ENCODE measurements at places on chromosomes 5 and 9. TPM values are rescaled to one million over a fixed set of nuclear protein-coding genes. Genes with fewer than 3 reads are reported as not detected.

GRCh38 chr5:158209219-158209908, 350.4 kb upstream of the CLINT1 start:
- H3K27me3 ChIP-seq, result no peaks in the 10 kb centered on the region
- H3K27ac ChIP-seq, result no peak overlapping the region
- no peak for DNase-seq
- H3K36me3 ChIP-seq, result no peaks in the 10 kb centered on the region
- no peak overlapping the region for H3K4me3 ChIP-seq

DNA sequence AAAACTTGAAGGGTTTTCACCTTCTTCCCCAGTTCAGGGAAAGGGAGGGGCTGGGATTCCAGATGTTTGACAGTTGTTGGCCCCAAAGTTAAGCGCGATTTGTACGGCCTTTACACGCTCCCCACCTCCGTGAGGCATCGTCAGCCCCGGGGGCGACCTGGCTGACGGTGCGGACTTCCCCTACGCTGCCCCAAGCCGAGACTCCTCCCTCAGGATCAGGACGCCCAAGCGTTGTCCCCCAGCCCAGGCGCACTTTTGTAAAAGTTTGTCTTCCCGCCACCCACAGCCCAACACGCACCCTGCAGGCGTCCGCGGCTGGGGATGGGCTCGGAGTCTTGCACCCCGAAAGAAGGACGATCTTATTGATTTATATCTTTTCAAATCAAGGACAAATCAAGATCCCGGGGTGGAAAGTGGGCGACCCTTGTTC, 713 bp downstream of the MOB3B start:
- H3K27me3 ChIP-seq, result no peaks in the 10 kb centered on the region
- H3K4me1 ChIP-seq, result peaks cover 4% of the 10 kb centered on the region
- peak overlapping the region; percentile 95 for H3K4me3 ChIP-seq

- no peaks in the 10 kb centered on the region for H3K27me3 ChIP-seq
- H3K27ac ChIP-seq, result no peak overlapping the region
- peaks cover 14% of the 10 kb centered on the region for H3K36me3 ChIP-seq
- no peak for DNase-seq
- H3K4me3 ChIP-seq, result no peak overlapping the region
These were observed 117.1 kb downstream of the DAB2IP start for GRCh38 chr9:121768416-121769015.

DNA sequence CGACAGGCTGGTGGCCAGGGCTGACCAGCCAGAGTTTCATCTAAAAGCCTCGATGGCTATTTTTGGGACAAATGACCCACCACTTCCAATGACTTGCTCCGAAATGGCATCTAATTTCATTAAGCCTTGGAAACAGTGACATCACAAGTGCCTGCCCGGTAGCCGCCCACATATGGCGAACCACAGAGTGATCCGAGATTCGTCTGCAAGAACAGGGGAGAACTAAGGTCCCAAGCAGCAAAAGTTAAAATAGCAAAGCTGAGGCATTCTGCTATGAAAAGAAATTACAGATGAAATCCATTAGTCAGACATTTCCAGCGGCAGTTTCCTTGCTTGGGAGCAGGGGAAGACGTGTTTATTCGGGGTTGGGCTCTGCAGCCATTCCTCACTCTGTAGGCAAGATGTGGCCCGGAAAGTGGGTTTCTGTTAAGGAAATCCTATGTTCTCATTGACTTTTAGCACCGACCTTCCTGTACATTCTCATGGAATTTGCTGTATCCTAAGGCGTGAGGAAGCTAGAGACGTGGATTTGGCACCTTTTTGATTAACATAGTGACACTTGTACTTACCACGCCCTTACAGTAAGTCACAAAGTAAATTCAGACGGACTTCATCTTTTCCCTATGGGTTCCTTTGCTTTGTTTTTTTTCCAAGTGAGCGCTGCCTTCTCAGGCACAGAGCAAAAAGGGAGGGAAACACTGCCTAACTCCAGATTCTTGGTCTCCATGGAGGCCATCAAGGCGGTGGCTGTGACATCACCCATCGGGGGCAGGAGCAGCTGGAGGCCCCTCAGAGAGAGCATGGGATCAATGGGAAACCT, 45.1 kb downstream of the ERGIC1 start:
- no peak overlapping the region for H3K4me3 ChIP-seq
- no peak for DNase-seq
- H3K4me1 ChIP-seq, result no peaks in the 10 kb centered on the region

GRCh38 chr5:169701910-169702451, 64.9 kb downstream of the DOCK2 start:
- no peak overlapping the region for H3K27ac ChIP-seq
- no peaks in the 10 kb centered on the region for H3K4me1 ChIP-seq
- no peaks in the 10 kb centered on the region for H3K27me3 ChIP-seq
- no peak overlapping the region for H3K4me3 ChIP-seq
- no peaks in the 10 kb centered on the region for H3K36me3 ChIP-seq
- DNase-seq, result no peak

DNA sequence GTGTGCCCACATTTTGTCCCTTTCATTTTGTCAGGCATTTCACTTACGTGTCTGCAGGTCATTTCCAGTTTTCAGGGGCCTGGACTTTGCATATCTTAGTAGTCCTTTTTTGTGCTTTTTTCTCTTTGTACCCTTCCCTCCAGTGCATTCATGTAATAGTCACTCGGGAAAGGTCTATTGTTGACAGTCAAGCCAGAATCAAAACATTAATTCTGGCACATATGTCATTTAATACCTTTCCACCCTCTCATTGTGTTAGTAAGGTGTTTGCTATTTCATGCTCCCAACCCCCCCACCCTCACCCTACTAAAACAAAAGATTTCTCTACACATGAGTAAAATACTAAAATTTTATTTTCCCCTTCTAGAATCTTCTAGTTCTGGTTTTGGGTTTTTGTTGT, 42.7 kb downstream of the UGCG start:
- H3K27me3 ChIP-seq, result no peaks in the 10 kb centered on the region
- no peak overlapping the region for H3K27ac ChIP-seq
- DNase-seq, result no peak
- no peak overlapping the region for H3K4me3 ChIP-seq
- no peaks in the 10 kb centered on the region for H3K4me1 ChIP-seq
- H3K36me3 ChIP-seq, result peaks cover under 1% of the 10 kb centered on the region

DNA sequence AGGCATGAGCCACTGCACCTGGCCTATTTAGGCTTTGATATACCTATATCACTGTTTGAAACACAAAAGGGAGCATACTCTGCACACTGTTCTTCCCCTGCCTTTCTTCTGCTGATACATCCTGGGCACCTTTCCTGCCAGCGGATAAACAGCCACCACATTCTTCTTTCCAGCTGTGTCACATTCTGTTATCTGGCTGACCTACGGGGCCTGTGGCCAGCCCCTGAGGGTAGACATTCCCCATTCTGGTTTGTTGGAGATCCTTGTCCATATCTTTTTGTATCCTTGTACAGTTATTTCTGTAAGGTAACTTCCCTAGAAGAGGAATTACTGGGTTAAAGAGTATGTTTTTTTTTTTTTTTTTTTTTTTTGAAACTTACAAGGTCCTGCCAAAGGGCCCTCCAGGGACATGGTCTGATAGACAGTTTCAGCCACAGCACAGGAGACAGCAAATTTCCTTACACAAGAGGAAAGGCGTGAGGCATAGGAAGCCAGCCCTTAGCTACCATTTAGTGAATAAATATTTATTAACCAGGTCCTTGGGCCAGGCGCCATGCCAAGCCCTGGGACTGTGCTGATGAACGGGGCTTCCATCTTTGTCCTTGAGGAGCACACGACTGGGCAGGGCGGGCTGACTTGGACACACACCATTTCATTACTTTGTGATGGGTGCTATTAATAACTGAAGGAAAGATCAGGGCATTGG, 57.8 kb downstream of the ERGIC1 start:
- H3K27ac ChIP-seq, result no peak overlapping the region
- H3K4me1 ChIP-seq, result no peaks in the 10 kb centered on the region
- H3K27me3 ChIP-seq, result no peaks in the 10 kb centered on the region
- DNase-seq, result no peak
- H3K36me3 ChIP-seq, result 0 out of 2 replicates have a peak, but pooled peaks cover 6% of the 10 kb centered on the region

DNA sequence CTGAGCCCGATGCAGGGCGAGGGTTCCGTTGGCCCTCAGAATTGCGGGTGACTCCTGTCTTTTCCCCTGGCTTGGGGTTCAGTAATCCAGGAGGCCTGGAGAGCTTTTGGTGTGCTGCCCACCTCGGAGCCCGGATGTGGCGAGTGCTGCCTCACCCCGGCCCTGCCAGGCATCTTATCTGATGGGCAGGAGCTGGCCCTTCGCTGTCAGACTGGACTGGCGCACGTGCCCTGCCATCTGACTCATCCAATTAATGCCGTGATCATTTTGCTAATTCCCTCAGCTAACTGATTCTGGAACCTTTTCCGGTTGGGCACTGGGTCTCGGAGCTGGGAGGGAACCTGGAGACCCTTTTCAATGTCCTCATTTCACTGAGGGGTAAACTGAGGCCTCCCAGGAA, 34.6 kb downstream of the RXRA start:
- H3K4me1 ChIP-seq, result no peaks in the 10 kb centered on the region
- no peak for DNase-seq
- no peaks in the 10 kb centered on the region for H3K27me3 ChIP-seq
- no peak overlapping the region for H3K27ac ChIP-seq
- H3K36me3 ChIP-seq, result no peaks in the 10 kb centered on the region
- no peak overlapping the region for H3K4me3 ChIP-seq

- no peak for DNase-seq
- H3K4me1 ChIP-seq, result no peaks in the 10 kb centered on the region
- peak overlapping the region; percentile 79 for H3K4me3 ChIP-seq
- H3K27ac ChIP-seq, result peak overlapping the region; percentile 56
- H3K36me3 ChIP-seq, result peaks cover 3% of the 10 kb centered on the region
- H3K27me3 ChIP-seq, result no peaks in the 10 kb centered on the region
These were observed 3.4 kb downstream of the VCAN start for GRCh38 chr5:83474991-83475390.

GRCh38 chr5:39231705-39232525, 12.6 kb upstream of the FYB1 start:
- H3K4me1 ChIP-seq, result no peaks in the 10 kb centered on the region
- no peaks in the 10 kb centered on the region for H3K27me3 ChIP-seq
- no peak overlapping the region for H3K4me3 ChIP-seq
- H3K36me3 ChIP-seq, result no peaks in the 10 kb centered on the region
- H3K27ac ChIP-seq, result no peak overlapping the region

- peaks cover 10% of the 10 kb centered on the region for H3K27me3 ChIP-seq
- no peak for DNase-seq
- H3K36me3 ChIP-seq, result no peaks in the 10 kb centered on the region
- peaks cover 16% of the 10 kb centered on the region for H3K4me1 ChIP-seq
- H3K4me3 ChIP-seq, result no peak overlapping the region
These were observed 99.1 kb upstream of the DAP start for GRCh38 chr5:10860196-10860543.

Gene ZNF354C
- total RNA-seq, result 2.6 TPM

Gene ORM1
- total RNA-seq, result not detected
